ENCODE measurements at places on chromosomes 6 and 20.

- DNase-seq, result no peak
Measured at GRCh38 chr6:141033101-141033500, 1099.6 kb upstream of the GJE1 start.

DNA sequence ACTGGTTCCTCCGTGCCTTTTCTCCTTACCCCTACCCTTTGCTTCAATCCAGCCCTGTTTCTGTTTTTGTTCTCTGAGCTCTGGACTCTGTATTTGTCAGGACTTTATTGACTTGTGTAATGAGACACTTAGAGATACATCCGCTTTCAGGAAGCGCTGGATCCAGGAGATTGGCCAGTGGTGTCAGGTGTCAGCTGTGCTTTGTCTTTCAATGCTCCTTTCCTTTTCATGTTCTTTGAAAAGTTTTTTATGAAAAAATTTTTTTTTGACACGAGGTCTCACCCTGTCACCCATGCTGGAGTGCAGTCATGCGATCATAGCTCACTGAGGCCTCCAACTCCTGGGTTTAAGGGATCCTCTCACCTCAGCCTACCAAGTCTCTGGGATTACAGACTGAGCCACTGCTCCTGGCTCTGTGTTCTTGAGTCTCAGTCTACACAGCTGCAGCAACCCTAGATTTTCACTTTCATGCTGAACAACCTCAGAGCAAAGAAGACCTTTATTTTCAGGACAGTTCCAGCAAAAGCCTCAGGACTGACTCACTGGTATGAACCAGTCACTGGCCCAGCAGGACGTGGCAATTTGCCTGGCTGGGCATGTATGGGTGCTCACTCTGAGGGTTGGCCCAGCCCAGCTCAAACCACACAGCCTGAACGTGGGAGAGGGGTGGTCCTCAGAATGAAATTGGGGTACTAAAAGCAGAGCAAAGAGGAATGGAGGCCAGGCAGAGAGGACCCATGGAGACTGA, 108.5 kb downstream of the DHX35 start:
- DNase-seq, result peak; percentile 29

DNA sequence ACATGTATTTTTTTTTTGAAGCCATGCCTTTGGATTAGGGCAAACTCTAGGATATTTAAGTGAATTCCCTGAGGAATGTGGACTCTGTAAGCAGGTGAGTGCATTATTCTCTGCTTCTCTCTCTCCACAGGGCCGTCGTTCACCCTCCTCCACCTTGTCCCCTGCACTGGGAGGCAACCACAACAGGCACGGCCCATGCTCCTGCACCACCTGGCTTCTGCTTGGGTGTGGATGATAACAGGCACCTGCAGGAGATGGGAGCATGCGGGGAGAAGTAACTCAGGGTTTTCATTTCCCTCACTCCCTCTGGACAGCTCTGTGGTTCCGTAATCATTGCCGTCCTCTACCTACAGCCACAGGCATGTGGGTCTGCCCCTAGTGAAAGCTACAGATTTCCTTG, 43.4 kb downstream of the HLA-C start:
- no peak for DNase-seq

DNA sequence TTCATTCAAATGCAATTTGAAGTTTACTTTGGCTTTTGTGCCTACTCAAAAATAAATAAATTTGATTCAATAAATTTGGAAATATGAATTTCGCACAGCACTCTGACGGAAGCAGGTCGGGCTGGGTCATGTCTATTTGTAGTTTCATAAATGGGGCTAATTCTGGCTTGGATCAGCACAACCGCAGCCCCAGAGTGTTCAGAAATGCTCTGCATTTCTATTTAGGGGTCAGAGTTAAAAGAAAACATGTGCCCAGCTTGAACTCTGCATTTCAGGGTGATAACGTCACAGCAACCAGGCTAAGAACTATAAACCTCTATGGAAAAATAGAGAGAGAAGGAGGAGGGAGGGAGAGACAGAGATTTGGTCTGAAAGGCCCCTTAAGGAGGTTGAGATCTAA, 480.9 kb upstream of the NOX3 start:
- no peak for DNase-seq

DNA sequence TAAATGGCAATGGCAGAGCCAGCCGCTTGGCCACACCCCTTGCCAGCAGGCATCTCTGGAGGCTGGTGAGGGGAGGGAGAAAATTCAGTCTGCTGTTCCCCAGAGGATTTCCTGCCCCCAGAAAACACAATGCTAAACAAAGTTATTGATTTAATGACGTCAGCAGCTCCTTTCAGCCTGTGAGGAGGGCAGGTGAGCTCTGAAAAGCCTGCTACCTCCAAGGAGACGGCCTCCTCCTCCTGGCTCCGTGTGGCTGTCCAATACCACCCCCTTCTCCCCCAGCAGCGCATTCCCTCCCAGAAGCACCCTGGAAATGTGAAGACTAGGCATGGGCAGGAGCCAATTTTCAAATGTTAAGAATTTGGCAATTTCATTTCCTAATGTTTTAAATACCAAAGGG, 393.1 kb downstream of the ZFAND3 start:
- no peak for DNase-seq

DNA sequence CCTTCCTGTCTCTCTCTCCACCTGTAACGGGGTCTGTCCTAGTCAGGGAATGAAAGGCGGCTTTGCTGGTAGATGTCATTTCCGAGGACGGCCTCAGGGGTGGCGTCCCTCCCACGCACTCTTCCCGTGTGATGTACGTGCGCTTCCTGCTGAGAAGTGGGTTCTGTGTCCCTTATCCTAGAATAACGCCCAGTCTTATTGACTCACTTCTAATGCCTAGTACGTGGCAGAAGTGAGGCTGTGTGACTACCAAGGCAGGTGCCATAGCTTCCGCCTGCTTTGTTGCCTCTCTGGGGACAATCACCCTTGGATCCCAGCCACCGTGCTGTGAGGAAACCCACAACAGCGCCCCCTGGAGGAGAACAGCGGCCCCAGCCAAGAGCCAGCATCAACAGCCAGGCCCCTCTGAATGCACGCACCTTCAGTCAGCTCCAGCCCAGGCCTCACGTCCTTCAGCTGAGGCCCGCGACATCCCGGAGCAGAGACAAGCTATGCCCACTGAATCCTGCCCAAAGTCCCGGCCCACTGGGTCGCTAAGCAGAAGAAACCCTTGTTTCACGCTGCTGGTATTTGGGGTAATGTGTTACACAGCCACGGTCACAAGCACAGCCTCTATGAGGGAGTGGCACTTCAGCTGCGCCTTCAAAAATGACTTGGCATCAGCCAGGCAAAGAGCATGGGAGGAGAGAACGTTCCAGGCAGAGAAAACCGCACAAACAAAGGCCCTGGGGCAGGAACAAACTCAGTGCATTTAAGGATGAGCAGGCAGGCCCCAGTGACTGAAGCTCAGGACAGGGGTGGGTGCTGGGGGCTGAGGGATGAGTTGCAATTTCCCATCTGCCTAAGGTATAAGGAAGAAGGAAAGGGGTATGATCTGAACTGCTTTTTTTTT, 224.2 kb downstream of the NFATC2 start:
- peak; percentile 67 for DNase-seq

- peak; percentile 33 for DNase-seq
Measured at GRCh38 chr6:112117554-112117953, 30.2 kb downstream of the FAM229B start.

DNA sequence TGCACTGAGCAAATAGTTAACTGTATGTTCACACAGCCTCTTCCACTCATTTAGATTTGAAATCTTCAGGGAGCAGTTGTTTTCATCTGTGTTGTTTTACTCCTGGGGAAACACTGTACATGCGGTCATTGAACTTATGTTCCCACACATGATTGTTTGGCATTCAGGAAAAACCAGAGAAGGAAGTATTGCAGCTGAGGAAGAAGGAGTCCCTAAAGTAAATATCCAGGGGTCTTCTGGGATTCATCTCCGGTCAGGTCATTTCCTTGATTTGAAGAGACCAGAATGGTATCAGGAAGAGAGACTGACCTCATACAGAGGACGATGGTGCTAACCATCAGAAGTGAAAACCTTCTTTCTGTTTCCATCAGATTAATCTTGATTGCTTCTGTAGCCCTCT, 52.5 kb downstream of the DCBLD1 start:
- no peak for DNase-seq

GRCh38 chr6:13916230-13916944, 8.4 kb upstream of the RNF182 start:
- DNase-seq, result no peak

GRCh38 chr6:38797391-38797790, 82.3 kb downstream of the DNAH8 start:
- DNase-seq, result no peak

DNA sequence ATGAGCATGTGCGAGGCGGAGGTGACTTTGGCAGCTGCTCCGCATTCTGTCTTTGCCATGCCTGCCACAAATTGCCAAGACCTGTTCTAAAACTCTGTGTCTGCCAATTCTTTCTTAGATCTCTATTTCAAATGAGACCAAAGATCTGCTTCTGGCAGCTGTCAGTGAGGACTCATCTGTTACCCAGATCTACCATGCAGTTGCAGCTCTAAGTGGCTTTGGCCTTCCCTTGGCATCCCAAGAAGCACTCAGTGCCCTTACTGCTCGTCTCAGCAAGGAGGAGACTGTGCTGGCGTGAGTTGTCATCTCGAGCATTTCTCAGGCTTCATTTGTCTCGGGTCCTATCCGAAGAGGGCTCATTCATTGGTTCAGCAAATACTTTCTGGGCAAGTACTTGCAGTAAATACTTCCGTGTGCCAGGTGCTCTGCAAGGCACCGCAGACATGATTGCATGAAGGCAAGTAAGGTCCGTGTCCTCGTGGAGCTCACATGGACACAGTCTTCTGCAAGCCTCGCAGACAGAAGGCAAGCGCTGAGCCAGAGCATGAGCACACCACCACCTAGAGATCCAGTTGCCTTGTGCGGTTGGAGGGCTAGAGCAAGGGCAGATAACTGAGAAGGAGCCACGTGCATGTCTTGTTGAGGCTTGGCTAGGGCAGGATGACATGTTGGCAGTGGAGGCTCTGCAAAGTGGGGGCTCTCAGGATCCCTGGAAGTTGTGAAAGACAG, 19.7 kb upstream of the MROH8 start:
- no peak for DNase-seq

- no peak for DNase-seq
Measured at GRCh38 chr6:126718600-126719327, 378.8 kb downstream of the CENPW start.

DNA sequence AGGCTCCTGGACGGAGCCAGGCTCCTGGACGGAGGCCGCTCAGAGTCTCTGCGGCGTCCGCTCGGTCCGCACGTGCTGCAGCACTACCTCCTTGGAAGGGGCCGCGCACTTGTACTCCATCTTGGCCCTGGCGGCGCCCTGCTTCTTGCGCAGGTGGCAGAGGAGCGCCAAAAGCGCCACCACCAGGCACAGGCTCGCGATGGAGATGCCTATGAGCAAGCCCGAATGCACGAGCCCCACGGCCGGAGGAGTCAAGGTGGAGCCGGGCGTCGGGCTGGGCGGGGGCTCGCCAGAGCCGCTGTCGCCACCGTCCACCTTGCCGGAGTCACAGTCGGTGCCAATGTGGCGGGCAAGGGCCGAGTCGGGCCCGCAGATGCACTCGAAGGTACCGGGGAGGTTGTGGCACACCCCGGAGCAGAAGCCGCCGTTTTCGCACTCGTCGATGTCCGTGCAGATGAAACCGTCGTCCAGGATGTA, 1.7 kb downstream of the THBD start:
- DNase-seq, result no peak

DNA sequence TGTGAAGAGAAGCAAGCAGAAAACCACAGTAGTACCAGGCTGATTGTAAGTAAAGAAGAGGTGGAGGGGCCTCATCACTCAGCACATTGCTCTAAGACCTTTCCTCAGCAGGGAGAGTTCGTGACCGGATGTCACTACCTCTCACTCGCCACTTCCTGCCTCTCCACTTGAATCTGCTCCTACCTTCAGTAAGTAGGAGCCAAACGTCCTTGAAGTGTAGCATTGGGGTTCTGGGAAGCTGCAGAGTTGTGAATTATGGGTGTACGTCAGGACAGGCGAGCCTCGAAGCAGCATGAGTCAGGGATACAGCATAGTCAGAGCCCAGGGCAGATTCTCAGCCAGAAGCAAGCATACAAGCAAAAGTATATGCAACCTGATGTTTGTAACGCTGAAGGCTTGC, 224.9 kb downstream of the PHACTR1 start:
- no peak for DNase-seq

DNA sequence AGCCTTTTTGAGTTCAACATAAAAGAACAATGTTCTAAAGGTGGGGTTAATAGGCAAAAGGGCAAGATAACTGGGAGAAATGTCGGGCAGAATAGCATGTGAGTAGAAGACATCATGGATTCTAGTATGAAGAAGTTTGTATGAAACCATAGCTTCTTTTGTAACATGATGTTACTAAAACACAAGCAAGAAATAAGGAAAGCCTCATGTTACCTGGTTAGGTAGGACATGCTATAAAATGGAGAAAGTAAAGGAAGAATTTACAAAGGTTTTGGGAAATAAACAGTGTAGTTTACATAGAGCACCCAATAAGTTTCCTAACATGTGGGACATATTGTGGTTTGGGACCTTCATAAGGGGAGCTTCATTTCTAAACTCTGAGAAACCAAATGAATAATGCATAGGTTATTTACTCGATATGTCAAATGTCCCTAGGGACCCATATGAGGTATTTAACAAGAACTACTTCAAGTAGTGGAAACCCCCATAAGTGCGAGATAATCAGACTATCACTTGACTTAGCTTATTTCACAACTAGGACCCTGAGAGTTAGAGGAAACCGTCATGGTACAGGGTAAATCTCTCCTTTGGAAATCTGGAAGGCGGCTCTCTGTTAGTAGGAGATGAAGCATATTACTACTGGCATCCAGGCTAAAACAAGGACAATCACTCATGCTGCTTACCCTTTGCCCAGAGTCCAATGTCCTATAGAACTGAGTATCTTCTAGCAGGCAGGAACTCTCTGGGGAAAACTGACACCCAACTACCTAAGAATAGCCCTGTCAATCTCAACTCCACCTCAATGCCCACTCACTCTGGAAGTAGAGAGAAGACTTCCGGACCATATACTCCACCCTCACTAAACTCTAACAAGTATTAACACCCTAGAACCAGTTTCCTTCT, 57.5 kb downstream of the ILRUN start:
- no peak for DNase-seq

DNA sequence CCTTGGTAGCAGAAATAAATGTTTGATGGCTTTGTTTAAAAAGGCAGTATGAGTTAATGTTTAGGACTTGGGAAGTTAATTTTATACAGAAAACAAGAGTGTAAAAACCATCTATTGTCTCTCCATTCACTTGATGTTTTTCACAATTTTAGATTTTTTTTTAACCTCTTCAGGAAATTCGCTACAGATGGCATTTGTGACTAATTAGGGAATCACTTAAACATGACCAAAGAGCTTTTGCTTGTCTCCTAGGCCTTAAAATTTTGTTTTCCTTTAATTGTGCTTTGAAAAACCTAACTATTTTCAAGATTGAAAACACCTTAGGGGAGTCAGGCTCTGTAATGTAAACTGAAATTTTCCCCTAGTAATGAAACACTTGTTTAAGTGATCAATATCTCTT, 17.3 kb downstream of the TULP4 start:
- no peak for DNase-seq

GRCh38 chr6:82072121-82072521, 175.4 kb downstream of the IBTK start:
- DNase-seq, result no peak

- DNase-seq, result peak; percentile 35
Measured at GRCh38 chr6:24431045-24431451, 28.3 kb downstream of the MRS2 start.

Data from urothelium cell line (cell line).